ENCODE measurements at places on chromosomes 5 and 9.

GRCh38 chr5:17806818-17807468, 172.7 kb downstream of the TAF11L14 start:
- DNase-seq = no peak

GRCh38 chr9:91221332-91221731, 140.4 kb downstream of the AUH start:
- no peak for DNase-seq

DNA sequence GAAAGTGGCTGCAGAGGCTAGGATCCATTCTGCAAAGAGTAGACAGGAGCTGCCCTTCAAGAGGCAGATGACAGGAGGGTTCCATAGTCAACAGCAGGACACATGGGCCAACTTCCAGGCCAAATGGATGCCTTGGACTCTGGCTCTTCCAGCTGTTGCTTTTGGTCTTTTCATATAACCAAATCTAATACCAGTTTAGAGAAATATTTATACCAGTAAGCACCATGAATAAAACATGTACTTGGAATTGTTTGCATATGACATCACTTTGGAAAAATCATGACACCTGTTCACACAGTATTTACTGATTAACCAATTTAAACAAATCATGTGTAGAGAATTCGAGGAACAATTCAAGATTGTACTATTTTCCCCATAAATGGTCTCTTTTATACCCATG, 481.3 kb downstream of the DMRT2 start:
- no peak for DNase-seq

DNA sequence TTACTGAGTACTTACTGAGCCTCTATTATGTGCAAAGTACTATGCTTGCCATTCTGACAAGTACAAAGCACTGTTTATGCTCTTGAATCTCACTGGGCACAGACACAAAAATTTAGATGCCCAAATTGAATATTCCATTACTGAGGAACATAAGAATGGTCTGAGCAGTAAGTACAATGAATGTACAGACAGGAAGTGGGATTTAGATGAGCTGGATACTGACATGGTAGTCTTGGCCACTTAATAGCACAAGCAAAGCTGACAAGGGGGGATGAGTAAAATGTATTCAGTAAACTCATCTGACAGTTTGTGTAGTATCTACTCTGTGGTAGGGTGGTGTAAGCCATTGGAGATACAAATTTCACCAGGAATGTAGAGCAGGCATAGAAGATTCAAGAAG, 132.4 kb downstream of the EFNA5 start:
- no peak for DNase-seq

DNA sequence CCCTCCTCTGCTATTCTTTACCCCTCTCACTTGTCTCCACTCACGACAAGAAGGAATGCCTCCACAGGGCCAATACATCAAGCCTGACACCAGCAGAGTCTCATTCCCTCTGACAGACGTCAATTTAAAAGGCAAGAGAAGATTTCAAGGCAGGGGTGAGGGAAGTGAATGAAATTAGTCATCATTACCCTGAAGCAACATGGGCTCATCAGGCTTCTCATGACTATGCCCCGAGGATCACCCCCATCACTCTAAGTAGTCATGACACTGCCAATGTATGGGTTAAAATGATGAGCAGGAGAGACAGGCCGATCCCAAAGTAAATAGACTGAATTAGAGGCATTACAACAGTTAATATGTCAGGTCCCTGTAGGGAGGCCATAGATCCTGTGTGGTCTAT, 504.4 kb downstream of the TLE4 start:
- DNase-seq = no peak

DNA sequence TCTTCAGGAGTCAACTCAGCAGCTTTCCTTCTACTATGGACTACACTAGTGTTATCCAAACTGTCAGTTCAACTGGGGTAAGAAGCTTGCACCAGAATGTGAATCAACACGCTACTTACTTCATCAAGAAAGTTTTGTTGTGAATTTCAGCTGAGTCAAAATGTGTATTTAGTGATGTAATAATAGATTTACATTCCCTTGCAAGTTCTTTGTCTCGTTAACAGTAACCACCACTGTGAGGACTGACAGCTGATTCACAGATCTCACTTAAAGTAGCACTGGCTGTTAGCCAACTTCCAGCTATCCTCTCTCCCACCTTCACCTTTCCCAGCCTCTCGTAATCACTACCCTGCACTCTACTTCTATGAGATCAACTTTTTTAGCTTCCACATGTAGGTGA, 445.3 kb downstream of the NTRK2 start:
- no peak for DNase-seq

- no peak for DNase-seq
Observed at GRCh38 chr5:178252258-178252657, 19.7 kb upstream of the PHYKPL start.

- DNase-seq = no peak
Observed at GRCh38 chr9:33140401-33141360, 26.5 kb downstream of the B4GALT1 start.

DNA sequence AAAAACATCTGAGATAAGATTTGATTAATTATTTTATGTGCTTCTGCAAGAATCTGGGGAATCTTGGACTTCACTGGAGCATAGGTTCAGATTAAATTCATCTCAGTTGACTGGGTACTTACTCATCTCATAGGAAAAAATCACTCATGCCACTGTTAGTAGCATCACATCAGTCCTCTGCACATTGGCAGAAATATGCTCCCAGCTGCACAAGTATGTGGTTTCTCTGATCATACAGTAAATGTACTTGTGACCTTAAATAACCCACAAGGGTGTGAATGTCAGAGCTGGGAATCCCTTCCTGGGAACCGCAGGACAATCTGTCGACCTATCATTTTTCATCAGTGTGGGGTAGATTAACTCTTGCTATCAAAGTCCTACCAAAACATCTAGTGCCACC, 203.7 kb upstream of the SLC24A2 start:
- DNase-seq = no peak

- no peak for DNase-seq
Observed at GRCh38 chr9:21324047-21324446, 11.2 kb downstream of the KLHL9 start.

DNA sequence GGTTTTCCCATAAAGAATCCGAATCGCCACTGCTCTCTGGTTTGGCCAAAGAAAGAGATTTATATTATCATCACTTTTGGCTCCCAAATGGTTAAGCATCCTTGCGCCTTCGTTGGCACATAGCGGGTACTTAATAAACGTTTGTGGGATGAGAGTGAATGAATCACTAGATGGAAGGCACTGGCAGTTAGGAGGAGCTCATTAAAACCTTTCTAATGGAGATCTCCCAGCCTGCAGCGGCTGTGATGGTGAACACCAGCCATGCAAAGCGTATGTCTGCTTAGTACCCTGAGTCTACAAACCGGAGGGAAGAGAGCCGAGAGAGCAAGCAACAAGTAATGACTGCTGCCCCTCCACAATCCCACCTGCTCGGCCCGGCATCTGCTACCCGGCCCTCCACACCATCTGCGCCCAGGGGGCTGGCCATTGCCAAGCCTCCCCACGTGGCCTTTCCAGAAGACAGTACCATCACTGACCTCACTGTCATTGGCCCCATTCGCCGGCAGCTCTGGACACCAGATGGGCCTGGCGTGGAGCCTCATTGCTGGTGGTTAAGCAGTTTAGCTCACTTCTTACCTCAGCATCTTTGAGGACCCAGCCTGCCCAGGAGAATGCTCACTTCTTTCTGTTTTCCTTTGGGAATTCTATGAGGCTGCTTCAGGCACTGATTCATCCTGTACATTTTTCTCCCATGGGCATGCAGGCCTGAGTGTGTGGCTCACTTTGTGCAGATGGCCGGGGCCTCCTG, 39.3 kb upstream of the ANKRD33B start:
- DNase-seq = no peak

DNA sequence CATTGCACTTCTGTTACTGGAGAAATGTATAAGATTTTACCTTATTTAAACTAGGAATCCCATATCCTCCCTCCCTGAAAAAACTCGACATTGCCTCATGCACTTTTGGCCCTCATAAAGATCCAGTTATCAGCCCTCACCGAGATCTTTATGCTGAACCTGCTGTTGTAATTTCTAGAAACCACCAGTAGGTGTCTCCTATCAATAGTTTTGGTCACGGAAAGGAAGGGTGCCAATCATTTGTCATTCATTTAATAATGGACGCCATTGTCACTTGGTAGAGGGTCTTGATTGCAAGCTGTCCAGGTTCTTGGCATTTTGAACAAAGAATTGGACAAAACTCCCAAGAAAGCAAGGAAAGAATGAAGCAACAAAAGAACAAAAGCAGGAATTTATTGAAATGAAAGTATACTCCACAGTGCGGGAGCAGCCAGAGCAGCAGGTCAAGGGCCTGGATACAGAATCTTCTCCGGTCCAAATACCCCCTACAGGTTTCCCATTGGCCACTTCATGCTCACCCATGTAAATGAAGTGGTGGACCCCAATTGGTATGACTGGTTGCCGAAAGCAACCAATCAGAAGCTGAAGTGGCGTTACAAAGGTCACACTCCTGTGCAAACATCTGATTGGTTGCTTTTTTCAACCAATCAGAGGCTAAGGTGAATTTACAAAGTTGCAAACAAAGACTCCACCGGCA, 524.3 kb downstream of the PSAT1 start:
- DNase-seq = no peak

- DNase-seq = no peak
Observed at GRCh38 chr5:81422671-81423070, 28.7 kb upstream of the ACOT12 start.

DNA sequence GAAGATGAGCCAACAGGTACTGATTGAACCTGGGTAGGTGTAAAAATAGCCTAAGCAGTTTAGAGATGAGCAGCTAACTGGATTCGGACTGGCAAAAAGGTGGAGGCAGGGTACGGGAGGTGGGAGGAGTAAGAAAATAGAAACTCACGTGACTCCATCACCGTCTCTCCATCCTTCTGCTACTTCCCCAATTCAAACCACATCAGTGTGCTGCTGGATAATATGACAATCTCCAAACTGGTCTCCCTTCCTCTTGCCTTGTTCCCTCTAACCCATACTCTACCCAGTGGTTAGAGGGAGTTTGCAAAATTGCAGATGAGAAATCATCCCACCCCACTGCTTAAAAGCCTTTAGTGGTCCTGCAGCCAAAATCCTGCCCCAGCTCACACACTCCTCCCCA, 42.7 kb downstream of the RIGI start:
- no peak for DNase-seq

- DNase-seq = no peak
Observed at GRCh38 chr5:98573834-98574320, 199.6 kb upstream of the RGMB start.

GRCh38 chr5:94908889-94909480, 290.5 kb downstream of the SLF1 start:
- no peak for DNase-seq

GRCh38 chr5:143573568-143574170, 170.2 kb upstream of the NR3C1 start:
- no peak for DNase-seq

GRCh38 chr5:123517476-123517875, 5.5 kb downstream of the CSNK1G3 start:
- DNase-seq = no peak
